Smooth muscle cell of bladder (primary cell): ENCODE measurements at places on chromosomes 2 and 18. TPM values are rescaled to one million over a fixed set of nuclear protein-coding genes. Genes with fewer than 3 reads are reported as not detected.

The ANKRD29 gene
- 6.5 and 7.3 TPM in 2 replicates for total RNA-seq

The METTL21A gene
- total RNA-seq: 7.9 and 8.1 TPM in 2 replicates

The CYTIP gene
- total RNA-seq: 0.28 TPM in 1 of 2 replicates, not detected in the other

The DPYSL5 gene
- total RNA-seq: not detected in 2 replicates

The DSG1 gene
- not detected in 2 replicates for total RNA-seq

The PLEKHM3 gene
- 11.1 and 12.9 TPM in 2 replicates for total RNA-seq

The COBLL1 gene
- 4.4 and 8.0 TPM in 2 replicates for total RNA-seq

The SH2D6 gene
- 0.14 and 0.55 TPM in 2 replicates for total RNA-seq

The ASXL3 gene
- 0.43 and 0.46 TPM in 2 replicates for total RNA-seq

The GAD1 gene
- total RNA-seq: 0.09 and 0.28 TPM in 2 replicates

The IL37 gene
- total RNA-seq: not detected in 2 replicates

The NDC80 gene
- total RNA-seq: 2.7 and 2.8 TPM in 2 replicates

The NPHP1 gene
- total RNA-seq: 4.7 and 6.9 TPM in 2 replicates

The CYS1 gene
- total RNA-seq: 2.0 TPM in 2 replicates

The CCDC74B gene
- 2.3 and 6.5 TPM in 2 replicates for total RNA-seq

The ACVR2A gene
- 38.0 and 81.8 TPM in 2 replicates for total RNA-seq

The AQP12B gene
- total RNA-seq: not detected in 2 replicates

The ATOH8 gene
- 29.3 and 72.5 TPM in 2 replicates for total RNA-seq

The POTEJ gene
- total RNA-seq: not detected in 2 replicates

The FAHD2B gene
- total RNA-seq: 7.0 and 7.5 TPM in 2 replicates

The CPS1 gene
- 15.5 and 18.4 TPM in 2 replicates for total RNA-seq

The RTP5 gene
- not detected in 2 replicates for total RNA-seq

The MEP1B gene
- not detected in 2 replicates for total RNA-seq

The WNT10A gene
- not detected in 2 replicates for total RNA-seq

The PASK gene
- 1.3 TPM in 2 replicates for total RNA-seq

The TNFAIP6 gene
- 104 and 350 TPM in 2 replicates for total RNA-seq

The TBR1 gene
- total RNA-seq: under 0.01 TPM in 1 of 2 replicates, not detected in the other

The ANKRD30BL gene
- total RNA-seq: not detected in 2 replicates

The CFC1 gene
- not detected in 2 replicates for total RNA-seq

The CDH2 gene
- total RNA-seq: 33.7 and 72.4 TPM in 2 replicates

The SPP2 gene
- not detected in 2 replicates for total RNA-seq

The RBM44 gene
- total RNA-seq: 0.14 and 0.28 TPM in 2 replicates

The HOXD13 gene
- 0.09 and 0.28 TPM in 2 replicates for total RNA-seq

The ALPI gene
- total RNA-seq: not detected in 2 replicates

The MC5R gene
- not detected in 2 replicates for total RNA-seq

The GKN1 gene
- not detected in 2 replicates for total RNA-seq

The IL18RAP gene
- not detected in 2 replicates for total RNA-seq

The LYPD6 gene
- total RNA-seq: 0.18 and 0.57 TPM in 2 replicates

The RTTN gene
- 13.2 and 15.2 TPM in 2 replicates for total RNA-seq

The TP53I3 gene
- total RNA-seq: 35.7 and 46.9 TPM in 2 replicates

The HTR2B gene
- 6.0 and 10.8 TPM in 2 replicates for total RNA-seq

The ITPRID2 gene
- 142 and 151 TPM in 2 replicates for total RNA-seq

The HAAO gene
- total RNA-seq: 0.46 and 1.8 TPM in 2 replicates

The EVX2 gene
- total RNA-seq: under 0.01 TPM in 1 of 2 replicates, not detected in the other

The SPATA3 gene
- total RNA-seq: not detected in 2 replicates

The UGT1A6 gene
- 0.09 and 0.28 TPM in 2 replicates for total RNA-seq

The TMEM198 gene
- total RNA-seq: 1.3 and 1.8 TPM in 2 replicates

The ONECUT2 gene
- total RNA-seq: under 0.01 TPM in 2 replicates

The C1QL2 gene
- total RNA-seq: not detected in 2 replicates

The FNDC4 gene
- 11.9 and 14.0 TPM in 2 replicates for total RNA-seq

The IL36RN gene
- 0.09 TPM in 1 of 2 replicates, not detected in the other for total RNA-seq

The SLC5A7 gene
- total RNA-seq: not detected in 2 replicates

The HOXD8 gene
- total RNA-seq: 1.1 and 1.6 TPM in 2 replicates

The LBX2 gene
- total RNA-seq: 1.3 and 2.9 TPM in 2 replicates

The FBXO41 gene
- 1.1 and 1.6 TPM in 2 replicates for total RNA-seq
